Naive thymus-derived CD4-positive, alpha-beta T cell (primary cell): ENCODE measurements at places on chromosomes 7 and 10. TPM values are rescaled to one million over a fixed set of nuclear protein-coding genes. Genes with fewer than 3 reads are reported as not detected.

- DNase-seq: no peak
Measured at GRCh38 chr7:1691601-1692514, 21.8 kb downstream of the ELFN1 start.

- DNase-seq: no peak
Measured at GRCh38 chr7:67364441-67365017, 367.9 kb downstream of the TYW1 start.

- DNase-seq: no peak
Measured at GRCh38 chr10:69567920-69568319, 5.3 kb downstream of the NEUROG3 start.

GRCh38 chr10:3655528-3655927, 129.5 kb downstream of the KLF6 start:
- peak; percentile 30 for DNase-seq

Gene CPA2
- polyA plus RNA-seq: not detected

DNA sequence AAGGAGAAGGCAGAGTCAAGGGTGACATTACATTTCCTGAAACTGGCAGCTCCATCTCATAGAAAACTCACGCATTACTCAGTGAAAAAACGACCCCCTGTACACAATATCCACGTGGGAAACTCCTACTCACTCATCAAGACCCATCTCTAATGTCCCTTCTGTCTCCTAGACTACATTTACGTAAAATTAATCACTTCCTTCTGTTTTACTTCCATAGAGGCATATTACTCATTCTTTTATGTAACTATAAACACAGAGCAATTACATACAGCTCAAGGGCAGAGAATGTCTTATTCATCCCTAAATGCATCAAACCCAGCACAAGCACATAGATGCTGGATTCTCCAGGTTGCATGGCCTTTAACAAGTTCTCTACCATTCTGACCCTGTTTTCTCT, 281.8 kb downstream of the KCNMA1 start:
- no peak for DNase-seq

Gene HERPUD2
- polyA plus RNA-seq: 76.8 TPM

DNA sequence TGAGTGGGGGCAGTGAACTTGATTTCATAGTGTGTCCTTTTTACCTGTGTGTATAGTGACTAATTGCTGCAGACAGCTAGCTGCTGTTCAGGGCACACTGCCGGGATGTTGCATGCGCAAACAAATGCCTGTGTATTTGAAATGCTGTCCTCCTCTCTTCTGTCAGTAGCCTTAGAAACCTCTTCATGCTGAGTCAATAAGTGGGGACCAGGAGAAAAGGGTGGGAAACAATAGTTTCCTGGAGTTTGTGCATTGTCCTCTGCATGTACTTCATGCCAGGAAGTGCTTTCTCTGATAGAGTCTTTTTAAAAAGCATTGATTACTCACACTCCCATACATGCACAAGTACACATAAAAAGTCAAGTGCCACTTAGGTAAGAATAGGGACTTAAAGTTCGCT, 1183.7 kb upstream of the CELF2 start:
- no peak for DNase-seq

DNA sequence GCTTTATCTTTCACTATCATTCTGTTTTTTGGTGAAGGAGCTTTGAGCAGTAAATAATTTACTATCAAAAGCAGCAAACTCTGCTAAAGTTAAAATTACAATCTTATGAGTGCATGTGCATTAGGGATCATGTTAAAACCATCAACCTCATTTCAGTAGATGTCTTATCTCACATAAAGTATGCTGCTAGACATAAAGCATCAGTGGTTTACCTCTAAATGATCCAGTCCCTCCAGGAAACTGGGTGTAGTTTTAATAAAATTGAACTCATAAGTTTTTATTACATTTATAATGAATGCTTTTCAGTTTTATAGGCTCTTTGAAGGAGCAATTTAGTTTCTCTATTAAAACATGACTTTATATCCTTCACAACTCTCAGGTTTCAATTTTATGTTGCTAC, 108.7 kb downstream of the LRRN3 start:
- no peak for DNase-seq

DNA sequence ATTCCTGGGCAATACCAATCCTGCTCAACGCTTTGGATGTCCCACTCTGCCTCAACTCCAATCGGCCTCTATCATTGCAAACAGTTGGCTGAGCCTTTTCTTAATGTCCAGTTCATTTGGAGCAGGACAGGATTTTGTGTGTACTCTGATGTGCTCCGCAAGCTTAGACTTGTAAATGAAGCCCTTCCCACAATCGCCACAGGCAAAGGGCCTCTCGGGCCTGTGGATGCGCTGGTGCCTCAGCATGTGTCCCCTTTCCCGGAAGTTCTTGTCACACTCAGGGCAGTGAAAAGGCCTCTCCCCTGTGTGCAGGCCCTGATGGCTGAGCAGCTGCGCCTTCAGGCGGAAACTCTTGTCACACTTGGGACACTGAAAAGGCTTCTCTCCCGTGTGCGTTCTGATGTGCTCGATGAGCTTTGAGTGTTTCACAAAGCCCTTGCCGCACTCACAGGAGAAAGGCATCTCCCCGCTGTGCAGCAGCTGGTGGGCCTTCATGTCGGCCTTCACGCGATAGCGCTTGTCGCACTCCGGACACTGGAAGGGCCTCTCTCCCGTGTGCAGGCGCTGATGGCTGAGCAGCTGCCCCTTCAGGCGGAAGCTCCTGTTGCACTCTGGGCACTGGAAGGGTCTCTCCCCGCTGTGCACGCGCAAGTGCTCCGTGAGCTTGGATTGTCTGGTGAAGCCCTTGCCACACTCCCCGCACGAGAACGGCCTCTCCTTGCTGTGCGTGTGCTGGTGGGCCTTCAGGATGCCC, 20.0 kb downstream of the ZNF786 start:
- no peak for DNase-seq

DNA sequence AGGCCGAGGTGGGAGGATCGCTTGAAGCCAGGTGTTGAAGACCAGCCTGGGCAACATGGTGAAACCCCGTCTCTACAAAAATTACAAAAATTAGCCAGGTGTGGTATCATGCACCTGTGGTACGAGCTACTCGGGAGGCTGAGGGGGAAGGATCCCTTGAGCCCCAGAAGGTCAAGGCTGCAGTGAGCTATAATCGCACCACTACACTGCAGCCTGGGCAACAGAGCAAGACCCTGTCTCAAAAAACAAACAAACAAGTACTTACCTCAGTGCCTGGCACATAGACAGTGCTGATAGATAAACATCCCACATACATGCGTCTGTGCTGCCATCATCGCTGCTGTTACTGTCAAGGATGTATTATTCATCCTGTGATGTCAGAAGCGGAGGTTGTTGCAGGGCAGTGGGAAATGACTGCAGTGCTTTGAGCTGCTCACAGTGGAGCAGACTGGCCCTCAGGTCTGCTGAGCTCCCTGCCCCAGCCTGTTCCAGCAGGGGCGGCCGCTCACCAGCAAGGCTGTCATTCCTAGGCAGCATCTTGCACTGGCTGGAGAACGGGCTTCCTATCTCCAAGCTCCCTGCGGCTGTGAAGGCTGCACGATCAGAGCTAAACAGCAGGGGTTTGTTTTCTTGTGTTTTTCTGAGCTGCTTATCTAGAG, 18.6 kb downstream of the FOXK1 start:
- no peak for DNase-seq

DNA sequence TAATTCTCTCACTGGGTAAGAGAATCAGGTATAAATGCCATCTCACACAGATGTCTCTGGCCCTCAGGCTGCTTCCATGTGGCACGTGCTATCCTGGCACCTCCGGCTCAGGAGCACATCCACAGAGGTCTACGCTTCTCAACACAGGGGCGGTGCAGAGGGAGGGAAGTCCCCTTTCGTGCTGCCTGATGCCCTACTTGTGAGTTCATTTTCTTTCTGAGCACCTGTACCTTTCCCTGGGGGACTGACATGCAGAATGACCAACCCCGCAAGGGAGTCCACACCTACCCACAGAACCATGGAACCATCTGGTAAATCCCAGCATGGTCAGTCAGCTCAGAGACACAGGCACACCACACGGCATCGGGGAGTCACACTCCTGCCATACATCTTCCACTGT, 99.0 kb upstream of the SAMD8 start:
- DNase-seq: no peak

DNA sequence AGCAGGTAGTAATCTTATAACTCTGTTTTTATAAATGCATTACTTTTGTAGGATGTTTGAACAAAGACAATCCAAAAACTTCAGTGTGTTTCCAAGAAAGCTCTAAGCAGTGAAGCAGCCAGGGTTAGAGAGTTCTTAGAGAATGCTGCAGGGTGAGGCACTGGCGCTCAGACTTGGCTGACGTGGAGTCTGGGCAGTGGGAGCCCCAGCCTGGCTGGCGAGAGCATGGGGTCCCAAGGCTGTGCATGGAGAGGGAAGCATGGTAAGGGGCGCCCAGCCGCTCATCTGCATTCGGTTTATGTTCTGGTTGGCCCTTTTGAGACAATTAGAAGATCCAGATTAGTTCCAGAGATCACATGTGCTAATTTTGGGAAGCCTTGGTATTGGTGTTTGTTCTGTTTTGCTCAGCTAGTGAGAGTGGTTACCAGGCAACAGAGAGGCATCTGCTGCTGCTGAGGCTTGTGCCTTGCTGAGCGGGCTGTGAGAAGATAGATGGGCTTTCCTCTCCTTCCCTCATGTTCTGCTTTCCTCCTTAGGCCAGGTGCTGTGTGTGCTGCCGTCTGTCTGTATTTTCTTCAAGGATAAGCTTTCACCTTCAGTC, 10.3 kb downstream of the SUN1 start:
- no peak for DNase-seq

DNA sequence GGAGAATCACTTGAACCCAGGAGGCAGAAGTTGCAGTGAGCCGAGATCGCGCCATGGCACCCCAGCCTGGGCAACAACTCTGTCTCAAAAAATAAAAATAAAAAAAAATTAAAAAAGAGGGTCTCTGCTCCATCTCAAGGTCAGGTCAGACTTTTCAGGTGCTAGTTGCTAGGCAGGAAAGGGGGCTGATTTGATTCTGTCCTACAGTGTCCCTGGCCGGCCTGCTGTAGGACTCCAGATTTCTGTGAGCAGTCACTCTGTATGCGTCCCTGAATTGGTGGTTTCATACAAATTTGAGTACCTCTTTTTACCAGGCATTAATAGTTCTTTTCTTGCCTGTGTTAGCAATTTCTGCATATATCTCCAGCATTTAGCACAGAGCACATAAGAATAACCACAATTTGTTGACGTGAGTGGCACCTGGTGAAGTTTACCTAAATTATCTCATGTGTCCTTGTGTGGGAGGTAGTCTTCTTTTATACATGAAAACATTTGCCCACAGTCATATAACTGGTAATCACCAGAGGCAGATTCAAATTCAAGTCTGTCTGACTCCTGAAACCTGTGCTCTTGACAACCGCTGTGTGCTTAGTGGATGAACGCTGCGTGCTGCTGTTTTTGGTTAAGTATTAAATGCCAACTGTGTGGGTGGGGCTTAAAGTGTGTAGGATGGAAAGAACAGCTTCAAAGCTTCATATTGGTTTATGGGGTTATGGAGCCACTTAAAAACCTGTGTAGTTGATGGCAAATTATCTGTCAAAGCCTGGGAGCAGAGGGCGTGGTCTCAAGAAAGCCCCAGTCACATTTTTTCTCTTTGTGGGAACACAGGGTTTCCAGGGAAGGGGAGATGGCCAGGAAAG, 3.2 kb upstream of the ZNF775 start:
- peak; percentile 41 for DNase-seq

Gene KLF14
- polyA plus RNA-seq: not detected

- no peak for DNase-seq
Measured at GRCh38 chr7:88480896-88481295, 174.2 kb upstream of the STEAP4 start.

DNA sequence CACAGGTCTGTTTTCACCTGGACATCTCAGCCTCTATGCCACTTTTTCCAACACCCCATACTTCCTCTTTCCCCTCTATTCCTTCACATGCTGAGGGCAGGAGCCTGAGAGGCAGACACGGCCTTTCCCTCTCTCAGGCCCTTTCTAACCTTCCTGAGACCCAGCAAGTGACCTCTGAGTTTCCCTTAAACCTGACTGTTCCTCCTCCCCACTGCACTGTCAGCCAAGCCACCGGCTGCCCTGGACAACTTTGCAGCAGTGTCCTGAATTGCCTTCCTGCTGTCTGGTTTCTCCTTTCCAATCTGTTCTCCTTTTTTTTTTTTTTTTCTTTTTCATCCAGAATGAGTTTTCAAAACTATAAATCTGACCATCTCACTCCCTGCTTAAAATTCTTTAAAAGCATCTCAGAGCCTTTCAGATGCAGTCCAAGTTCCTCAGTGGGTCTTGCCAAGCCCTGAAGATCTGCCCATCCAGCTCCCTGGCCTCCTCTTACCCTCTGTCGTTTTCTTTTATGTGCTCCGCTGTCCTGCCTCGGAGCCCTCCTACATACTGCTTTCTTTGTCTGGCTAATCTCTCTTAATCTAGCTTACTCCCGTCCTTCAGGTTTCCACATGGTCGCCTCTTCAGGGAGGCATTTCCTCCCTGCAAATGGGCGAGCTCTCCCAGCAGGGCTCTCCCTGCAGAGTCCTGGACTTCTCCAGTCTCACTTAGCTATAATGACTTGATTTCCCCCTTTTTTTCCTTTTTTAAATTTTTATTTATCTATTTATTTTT, 30.5 kb downstream of the SLC13A4 start:
- no peak for DNase-seq

- DNase-seq: no peak
Measured at GRCh38 chr7:84900215-84900614, 286.6 kb downstream of the SEMA3D start.

GRCh38 chr10:116740971-116741370, 1.4 kb downstream of the HSPA12A start:
- DNase-seq: no peak

DNA sequence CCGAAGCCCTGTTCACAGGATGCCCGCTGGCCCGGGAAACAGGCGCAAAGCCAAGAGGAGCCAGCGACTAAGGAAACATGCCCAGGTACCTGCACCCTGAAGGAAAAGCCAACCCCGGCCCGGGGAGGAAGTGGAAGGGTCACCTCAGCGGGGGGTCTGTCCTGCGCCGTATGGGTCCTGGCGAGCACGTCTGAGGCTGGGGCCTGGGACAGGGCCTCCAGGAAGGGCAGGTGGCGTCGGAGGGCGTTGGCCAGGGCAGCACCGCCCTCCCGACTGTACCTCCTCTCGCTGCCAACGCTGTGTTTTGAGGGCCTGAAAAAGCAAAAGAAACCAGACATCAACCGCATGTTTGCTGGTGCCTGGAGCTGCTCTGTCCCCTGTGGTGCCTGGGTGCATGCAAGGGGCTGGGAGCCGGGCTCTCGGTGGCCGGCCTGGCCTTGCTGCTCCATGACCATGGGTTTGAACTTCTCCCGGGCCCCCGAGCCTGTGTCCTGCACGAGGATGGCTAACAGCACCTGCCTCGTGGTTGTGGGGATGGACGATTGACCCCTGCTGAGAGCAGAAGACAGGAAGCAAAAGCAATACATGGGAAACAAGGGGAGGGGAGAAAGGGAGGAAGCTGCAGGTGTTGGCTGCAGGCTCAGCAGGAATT, 395.3 kb downstream of the PTPRN2 start:
- no peak for DNase-seq

GRCh38 chr7:80882213-80882801, 36.5 kb downstream of the SEMA3C start:
- DNase-seq: no peak

Gene TAS2R3
- polyA plus RNA-seq: not detected

Gene SFRP4
- not detected for polyA plus RNA-seq

Gene STAM
- 13.6 TPM for polyA plus RNA-seq
